ENCODE measurements at places on chromosomes 5 and 9. TPM values are rescaled to one million over a fixed set of nuclear protein-coding genes. Genes with fewer than 3 reads are reported as not detected.

Gene SLC9A3
- total RNA-seq = 2.1 TPM

Gene HTR1A
- not detected for total RNA-seq

Gene CCDC183
- 0.21 TPM for total RNA-seq

Gene RNF183
- total RNA-seq = not detected

Gene GAS1
- total RNA-seq = 0.06 TPM

Gene CYSRT1
- 4.7 TPM for total RNA-seq

Gene COX7C
- total RNA-seq = 476 TPM

Gene OGN
- not detected for total RNA-seq

Gene INSL4
- 17.1 TPM for total RNA-seq

Gene TRIM52
- total RNA-seq = 5.4 TPM

Gene TXNDC8
- not detected for total RNA-seq

Gene FAM81B
- total RNA-seq = not detected

Gene TNFSF15
- 0.07 TPM for total RNA-seq

Gene LMAN2
- total RNA-seq = 214 TPM

Gene COL15A1
- 0.49 TPM for total RNA-seq

Gene CACFD1
- total RNA-seq = 2.5 TPM

Gene PCDHB16
- 0.05 TPM for total RNA-seq

Gene FBLL1
- total RNA-seq = 0.07 TPM

Gene ADAMTS6
- 0.15 TPM for total RNA-seq

Gene DAB2
- 9.3 TPM for total RNA-seq

Gene ANKRD31
- total RNA-seq = 0.06 TPM

All from A549 treated with dexamethasone at 1 μM for 4 hours (cell line).